Bronchial epithelial cell (primary cell): ENCODE measurements at places on chromosomes 6 and 20. TPM values are rescaled to one million over a fixed set of nuclear protein-coding genes. Genes with fewer than 3 reads are reported as not detected.

DNA sequence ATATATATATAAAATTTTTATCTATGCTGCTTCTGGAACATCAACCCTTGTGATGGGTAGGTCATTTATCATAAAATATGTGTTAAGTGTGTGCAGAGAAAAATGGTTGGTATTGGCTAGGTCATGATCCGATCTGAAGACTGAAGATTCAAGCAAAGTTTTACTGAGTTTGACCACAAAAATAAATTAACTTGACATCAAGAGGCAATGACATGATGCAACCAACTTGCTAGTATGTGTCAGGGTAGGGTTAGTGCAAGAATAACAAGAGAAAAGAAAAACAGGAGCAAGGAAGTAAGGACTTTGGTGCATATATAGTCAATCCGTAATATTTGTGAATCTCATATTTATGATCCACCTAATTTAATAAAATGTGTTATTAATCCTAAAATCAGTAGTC, 1202.0 kb upstream of the ADGRB3 start:
- no peak for DNase-seq

Gene MAP7
- total RNA-seq, result 30.8 and 50.4 TPM in 2 replicates

GRCh38 chr20:57275813-57276212, 9.4 kb upstream of the BMP7 start:
- DNase-seq, result peak; percentile 85

Gene BPIFB4
- not detected in 2 replicates for total RNA-seq

Gene ZGPAT
- total RNA-seq, result 17.7 and 25.5 TPM in 2 replicates

Gene LPA
- 0.26 TPM in 2 replicates for total RNA-seq

Gene SYCP2
- total RNA-seq, result 0.26 and 0.51 TPM in 2 replicates

Gene NDUFAF5
- total RNA-seq, result 15.0 and 22.0 TPM in 2 replicates

- DNase-seq, result no peak
Observed at GRCh38 chr20:44009679-44009992, 95.0 kb downstream of the TOX2 start.

DNA sequence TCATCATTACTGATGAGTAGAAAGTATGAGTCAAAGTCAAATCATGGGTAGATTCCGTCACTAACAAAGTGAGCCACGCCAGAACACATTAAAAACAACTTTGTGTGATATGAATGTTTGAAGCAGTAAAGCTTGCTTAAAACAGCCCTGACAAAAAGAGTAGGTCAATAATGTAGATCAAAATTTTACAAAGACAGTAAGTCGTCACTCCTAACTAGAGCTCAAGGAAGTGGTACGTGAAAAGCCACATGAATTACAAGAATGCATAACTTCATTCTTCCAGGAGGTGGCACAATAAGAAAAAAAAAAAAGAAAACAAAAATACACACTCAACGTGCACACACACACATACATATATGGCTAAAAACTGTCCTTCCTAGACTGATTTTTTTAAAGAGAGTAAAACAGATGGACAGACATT, 69.9 kb downstream of the HACE1 start:
- peak; percentile 65 for DNase-seq
